ENCODE measurements at places on chromosomes 7 and 10.

DNA sequence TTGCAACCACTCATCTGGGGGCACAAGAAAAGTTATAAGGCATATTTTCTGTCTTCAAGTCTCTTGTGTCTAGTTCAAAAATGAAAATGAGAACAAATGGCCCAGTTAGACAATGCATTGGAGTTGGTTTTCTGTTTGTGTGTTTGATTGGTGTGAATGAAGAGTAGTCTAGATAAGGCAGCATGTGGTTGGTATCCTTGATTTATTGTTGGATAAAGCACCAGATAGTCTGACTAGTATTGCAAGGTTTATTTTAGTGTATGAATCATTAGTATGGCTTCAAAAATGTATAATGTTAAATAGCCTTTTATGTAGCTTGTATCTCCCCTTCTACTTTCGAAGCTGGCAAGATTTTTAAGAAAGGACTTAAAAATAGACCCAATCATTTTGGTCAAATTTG is 237.3 kb downstream of the CDK14 start:
- no peak for DNase-seq

DNA sequence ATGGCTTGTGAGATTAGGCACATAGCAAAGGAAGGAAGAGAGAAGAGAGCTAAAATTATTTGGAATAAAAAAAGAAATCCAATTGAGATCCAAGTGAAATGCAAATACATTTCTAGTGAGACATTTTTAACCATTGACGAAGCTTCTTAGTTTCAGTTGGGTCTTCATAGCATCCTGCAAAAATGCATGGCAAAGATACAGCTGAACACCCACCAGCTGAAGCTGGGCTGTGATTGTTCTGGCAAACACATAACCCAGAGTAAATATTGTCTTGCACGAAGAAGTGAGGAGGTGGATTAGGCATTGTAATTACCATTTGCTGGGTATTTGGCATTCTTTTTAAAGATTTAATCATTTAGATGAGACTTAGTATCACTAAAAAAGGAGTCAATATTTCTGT is 409.4 kb downstream of the GRM8 start:
- no peak for DNase-seq

GRCh38 chr7:39911167-39911566 is 38.9 kb upstream of the CDK13 start:
- DNase-seq = no peak

- no peak for DNase-seq
Observed at GRCh38 chr7:152871678-152872060, 112.1 kb downstream of the ACTR3B start.

DNA sequence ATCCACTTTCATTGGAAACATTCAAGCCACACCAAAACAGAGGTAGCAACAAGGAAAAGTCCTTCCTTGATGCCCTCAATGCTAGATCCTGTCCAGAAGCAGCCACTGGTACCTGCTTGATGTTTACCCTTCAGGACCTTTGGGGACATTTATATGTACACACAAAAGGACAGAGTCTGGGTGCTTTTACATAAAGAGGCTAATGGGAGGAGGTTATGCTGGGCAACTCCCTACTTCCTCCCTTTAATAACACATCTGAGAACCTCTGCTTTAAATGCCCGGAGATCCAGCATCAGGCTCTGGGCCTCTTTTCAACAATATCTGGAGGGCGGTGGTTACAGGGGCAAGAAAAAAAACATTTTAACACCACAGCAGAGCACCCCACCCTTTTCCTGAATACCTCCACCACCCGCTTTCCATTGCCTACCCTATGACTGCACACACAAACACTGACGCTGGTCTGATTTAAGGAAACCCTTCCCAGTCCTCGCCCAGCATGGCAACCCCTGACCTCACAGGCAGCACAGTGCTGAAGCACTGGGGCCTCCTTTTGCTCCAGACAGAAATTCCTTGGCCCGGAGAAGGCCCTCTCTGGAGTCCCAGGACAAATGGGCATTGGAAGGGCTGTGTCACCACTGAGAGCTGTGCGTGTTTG is 39.3 kb upstream of the DUSP5 start:
- DNase-seq = no peak

- DNase-seq = no peak
Observed at GRCh38 chr10:80528901-80529300, 8.8 kb upstream of the SH2D4B start.

GRCh38 chr10:125033146-125033924 is 91.4 kb downstream of the ZRANB1 start:
- no peak for DNase-seq

DNA sequence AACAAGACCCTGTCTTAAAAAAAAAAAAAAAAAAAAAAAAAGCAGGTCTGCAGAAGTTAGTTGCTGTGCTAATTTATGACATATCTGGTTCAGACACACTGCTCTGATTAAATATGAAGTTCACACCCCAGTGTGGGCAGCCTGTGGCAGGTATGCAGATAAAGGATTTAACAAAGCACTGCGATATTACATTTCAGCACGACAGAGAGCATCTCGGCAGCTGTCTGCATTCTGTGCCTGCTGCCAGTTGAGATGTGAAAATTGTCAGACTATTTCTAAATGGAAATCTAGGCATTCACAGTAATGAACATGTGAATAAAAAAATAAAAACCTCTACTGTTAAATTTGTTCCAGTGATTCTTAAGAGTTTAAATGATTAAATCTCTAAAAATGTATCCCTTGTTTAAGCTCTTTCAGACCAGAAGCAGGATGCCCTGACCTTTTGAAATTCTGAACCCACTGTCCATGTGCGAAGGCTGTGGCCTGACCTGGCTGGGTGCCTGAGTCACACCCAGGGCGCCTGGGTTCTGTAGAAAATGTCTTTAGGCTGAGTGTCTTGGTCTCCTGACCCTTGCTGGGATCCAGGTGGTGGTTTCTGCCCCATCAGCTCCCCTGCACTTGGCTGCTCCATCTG is 272.9 kb downstream of the WDR37 start:
- no peak for DNase-seq

- no peak for DNase-seq
Observed at GRCh38 chr7:99089914-99090629, 53.8 kb downstream of the SMURF1 start.

GRCh38 chr7:10116511-10116910 is 857.2 kb upstream of the PHF14 start:
- DNase-seq = no peak

GRCh38 chr7:140640727-140641523 is at the start of gene DENND2A:
TSS of gene DENND2A (minus strand) at chr7:140640813. CDS start at chr7:140602397, 38,416 bp downstream.
- no peak for DNase-seq

GRCh38 chr10:119549247-119549999 is 6.9 kb upstream of the RGS10 start:
- DNase-seq = no peak

DNA sequence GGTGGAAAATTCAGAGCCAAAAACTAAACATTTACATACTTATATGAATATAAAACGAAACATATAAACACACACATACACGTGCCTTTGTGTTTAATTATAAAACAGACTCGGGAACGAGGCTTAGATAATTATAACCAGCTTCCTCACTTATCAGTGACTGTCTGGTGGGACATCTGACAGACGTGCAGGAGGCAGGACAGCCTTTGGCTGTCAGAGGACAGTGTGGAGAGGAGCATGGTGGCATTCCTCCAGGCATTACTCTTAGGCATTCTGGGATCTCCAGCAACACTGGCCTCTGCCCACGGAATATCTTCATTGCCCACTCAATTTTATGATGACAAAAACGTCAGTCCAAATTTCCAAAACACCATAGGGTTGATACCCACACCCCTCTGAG is 262.2 kb upstream of the NFE2L3 start:
- no peak for DNase-seq

- DNase-seq = no peak
Observed at GRCh38 chr7:17996442-17997223, 31.0 kb downstream of the PRPS1L1 start.

GRCh38 chr7:149654588-149654987 is 118.8 kb downstream of the ZNF467 start:
- no peak for DNase-seq

GRCh38 chr10:104941662-104942061 is 300.6 kb downstream of the SORCS3 start:
- DNase-seq = no peak

- DNase-seq = no peak
Observed at GRCh38 chr10:3213208-3213607, 40.6 kb upstream of the PITRM1 start.

GRCh38 chr7:25762511-25763462 is 389.2 kb upstream of the NFE2L3 start:
- no peak for DNase-seq

GRCh38 chr7:155917836-155918430 is 105.7 kb upstream of the SHH start:
- no peak for DNase-seq

DNA sequence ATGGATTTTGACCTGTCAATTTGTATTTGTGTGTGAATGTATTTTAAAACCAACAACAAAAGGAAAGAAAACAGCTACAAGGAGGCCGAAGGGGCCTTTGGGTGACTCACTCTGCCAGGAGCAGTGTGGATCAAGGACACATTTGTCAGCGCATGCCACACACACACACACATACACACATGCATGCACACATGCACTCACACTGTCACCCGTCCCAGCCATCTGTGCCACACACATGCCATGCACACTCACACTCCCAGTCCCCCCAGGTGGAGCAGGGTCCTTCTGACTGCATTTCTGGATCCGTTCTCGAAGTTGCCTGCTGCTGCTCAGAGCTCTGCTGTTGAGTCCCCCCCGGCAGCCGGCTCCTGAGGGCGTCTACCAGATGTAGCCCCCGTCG is 26.0 kb downstream of the SPOCK2 start:
- DNase-seq = peak; percentile 16

- no peak for DNase-seq
Observed at GRCh38 chr10:50794490-50794889, 54.8 kb downstream of the ASAH2B start.

GRCh38 chr10:86964061-86964846 is 4.0 kb upstream of the ADIRF start:
- no peak for DNase-seq

DNA sequence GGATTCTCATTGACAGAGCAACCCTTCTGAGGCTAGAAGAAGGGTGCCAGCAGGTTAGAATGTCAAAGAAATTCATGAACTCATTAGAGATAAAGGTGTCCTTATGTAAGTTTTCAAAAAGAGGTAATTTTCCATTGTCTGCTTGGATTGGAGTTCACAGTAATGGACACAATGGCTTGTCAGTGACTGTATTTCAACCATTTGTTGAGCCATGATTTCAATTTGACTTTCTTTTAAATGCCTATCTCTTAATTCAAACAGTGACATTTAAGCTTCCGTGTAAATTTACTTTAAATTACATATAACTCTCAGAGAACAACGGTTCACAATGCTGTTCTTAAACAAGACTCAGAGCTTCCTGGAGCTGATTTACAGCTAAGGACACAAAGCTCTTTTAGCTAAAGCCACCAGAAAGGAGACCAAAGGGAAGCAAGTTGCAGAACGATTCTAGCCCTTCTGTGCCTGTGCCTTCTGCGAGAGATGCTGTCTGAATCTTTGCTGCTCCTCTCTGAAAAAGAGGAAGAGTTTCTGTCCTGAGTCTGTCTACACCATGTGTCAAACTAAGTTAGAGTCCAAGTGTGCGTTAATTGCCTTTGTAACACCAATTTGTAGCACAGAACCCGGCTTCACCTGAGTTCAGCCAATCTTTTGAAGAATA is 42.2 kb upstream of the PFKP start:
- no peak for DNase-seq

DNA sequence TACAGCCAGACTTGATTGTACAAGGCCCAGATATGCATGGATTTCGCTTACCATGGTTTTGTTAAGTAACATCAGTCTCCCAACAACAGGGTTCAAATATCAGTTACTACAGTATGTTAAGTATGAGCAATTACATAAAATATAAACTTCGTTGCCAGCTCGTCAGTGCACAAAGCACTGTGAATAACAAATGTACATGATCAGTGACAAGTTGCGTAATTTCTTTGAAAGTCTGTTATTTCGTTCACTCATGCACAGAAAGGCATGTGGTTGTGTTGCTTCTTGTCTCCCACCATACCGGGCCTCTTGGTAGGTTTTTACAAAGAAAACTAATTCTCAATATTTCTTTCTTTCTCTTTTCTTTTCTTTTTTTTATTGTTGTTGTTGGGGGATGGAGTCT is 12.5 kb upstream of the ZNF487 start:
- no peak for DNase-seq

GRCh38 chr7:108382932-108383331 is 73.3 kb downstream of the NRCAM start:
- no peak for DNase-seq

- no peak for DNase-seq
Observed at GRCh38 chr7:45363669-45364068, 206.1 kb downstream of the RAMP3 start.

DNA sequence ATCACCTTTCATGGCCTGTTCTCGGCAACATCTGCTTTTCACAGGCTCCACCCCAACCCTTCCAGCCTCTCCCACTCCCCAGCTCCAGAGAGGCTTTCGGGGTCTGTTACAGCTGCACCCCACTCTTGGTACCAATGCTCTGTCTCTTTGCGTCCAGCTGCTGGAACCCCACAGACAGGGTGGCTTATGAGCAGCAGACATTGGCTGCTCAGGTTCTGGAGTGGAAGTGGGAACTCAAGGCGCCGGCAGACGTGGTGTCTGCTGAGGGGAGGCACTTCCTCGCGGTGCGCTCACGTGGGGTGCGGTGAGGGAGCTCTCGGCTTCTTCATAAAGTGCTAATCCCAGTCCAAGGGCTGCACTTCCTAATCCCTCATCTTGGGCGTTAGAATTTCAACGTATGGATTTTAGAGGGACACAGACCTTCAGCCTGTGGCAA is 185.7 kb downstream of the ELFN1 start:
- DNase-seq = no peak

DNA sequence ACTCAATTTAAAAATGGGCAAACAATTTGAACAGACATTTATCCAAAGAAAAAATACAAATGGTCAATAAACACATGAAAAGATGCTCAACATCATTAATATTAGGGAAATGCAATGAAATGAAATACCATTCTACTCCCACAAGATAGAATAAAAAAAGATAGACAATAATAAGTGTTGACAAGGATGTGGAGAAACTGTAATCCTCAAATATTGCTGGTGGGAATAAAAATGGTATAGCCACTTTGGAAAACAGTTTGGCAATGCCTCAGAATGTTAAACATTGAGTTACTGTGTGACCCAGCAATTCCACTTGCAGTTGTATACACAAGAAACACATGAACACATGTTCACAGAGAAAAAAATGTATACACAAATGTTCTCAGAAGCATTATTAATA is 197.6 kb downstream of the RELN start:
- no peak for DNase-seq

- no peak for DNase-seq
Observed at GRCh38 chr10:77555591-77556212, 81.9 kb downstream of the KCNMA1 start.

GRCh38 chr10:72679838-72680241 is 12.1 kb upstream of the MCU start:
- no peak for DNase-seq

GRCh38 chr7:148290538-148290937 is 300.0 kb upstream of the C7orf33 start:
- no peak for DNase-seq

DNA sequence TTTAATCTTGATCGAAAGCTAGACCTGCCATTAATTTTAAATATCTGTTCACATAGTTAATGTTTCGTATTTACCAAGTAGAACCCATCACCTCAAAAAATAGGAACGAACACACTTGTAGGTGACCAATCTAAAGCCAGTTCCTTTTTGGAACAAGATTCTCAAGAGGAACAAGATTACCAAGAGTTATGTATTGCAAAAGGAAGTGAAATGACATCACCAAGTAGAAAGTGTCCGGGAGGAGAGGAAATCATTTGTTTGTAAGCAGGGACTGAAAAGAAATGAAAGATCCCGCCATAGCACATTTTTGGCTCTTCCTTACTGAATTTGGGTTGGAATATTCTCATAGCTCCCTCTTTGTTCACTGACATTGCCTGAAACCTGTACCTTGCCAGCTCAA is 1200.5 kb downstream of the SORCS1 start:
- DNase-seq = no peak
